Globus pallidus (tissue), 1 donor: ENCODE measurements at places on chromosomes 11 and 22.
A peak's percentile ranks its signal among the peaks of the same experiment; 100 is the strongest.

DNA sequence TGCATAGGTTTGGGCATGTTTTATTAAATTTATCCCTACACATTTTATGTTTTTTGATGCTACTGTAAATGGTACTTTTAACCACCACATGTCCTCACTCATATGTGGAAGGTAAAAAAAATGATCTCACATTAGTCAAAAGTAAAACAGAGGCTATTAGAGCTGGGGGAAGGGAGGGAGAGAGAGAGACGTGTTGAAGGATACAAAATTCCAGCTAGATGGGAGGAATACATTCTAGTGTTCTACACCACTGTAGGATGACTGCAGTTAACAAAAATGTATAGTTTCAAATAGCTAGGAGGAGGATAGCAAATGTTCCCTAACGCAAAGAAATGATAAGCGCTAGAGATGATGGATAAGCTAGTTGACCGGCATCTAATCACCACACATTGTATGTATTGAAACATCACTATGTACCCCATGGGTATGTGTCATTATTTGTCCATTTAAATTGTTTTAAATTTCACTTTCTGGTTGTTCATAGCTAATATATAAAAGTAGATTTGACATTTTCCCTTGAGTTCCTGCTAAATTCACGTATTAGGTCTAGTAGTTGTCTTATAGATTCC lies 9.9 kb upstream of the GNB1L start:
- DNase-seq, result no peak

GRCh38 chr11:1242289-1242688 lies 19.4 kb downstream of the MUC5B start:
- no peak for DNase-seq

DNA sequence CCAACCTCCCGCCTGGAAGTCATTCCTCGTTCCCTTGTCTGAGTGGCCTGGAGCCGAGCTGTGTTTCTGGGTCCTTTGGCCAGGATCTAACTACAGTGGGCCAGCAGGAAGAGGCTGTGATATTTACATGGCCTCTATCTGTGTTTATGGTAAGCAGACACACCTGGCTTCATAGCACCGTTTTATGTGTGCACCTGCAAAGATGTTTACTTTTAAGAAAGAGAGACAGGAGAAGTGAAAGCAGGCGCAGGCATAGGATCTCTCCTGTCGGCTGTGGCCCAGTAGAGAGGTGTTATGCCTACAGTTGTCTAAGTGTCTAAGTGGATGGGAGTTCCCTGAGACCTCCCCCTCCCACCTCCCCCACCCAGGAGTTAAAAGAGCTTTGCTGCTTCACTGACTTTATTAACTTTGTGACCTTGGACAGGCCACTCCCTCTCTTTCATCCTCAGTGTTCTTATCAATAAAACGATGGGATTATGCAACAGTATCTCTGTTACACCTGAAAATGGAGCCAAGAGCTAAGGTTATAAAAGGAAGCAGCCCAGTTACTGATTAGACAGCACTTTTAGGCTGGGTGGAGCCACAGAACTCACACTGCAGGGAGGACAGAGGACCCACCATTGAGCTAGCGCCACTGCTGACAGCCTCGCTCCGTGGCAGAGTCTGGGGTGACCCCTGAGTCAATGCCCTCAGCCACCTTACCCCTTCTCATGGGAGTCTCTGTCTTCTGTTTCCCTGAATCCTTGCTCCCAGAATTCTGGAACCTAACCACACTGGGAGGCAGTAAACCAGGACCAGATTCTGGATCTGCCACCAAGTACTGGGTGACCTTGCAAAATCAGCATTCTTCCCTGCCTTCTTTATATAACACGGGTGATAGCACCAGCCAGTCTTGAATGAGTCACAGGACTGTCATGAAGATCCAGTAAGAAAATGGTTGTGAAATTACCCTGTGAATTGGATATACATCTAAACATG lies 22.0 kb downstream of the ST14 start:
- no peak for DNase-seq

GRCh38 chr11:59841514-59841913 lies 3.8 kb downstream of the CBLIF start:
- no peak for DNase-seq

DNA sequence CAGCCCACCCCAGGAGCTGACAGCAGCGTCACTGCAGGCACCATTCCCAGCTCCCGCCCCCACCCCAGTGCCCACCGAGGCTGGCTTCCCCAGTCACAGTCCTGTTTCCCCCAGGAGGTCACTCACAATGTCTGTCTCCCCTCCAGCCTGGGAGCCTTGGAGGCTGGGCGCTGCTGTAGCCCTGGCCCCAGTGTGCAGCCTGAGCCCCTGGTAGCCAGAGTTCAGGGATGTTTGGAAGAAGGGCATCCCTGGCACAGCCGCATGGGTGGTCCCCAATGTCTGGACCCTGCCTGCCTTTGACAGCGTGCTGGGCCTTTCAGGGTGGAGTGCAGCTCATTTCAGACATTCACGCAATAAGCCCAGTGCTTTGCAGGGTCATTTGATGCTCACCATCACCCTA lies 4.3 kb downstream of the CAPN5 start:
- DNase-seq, result no peak

- no peak for DNase-seq
Observed at GRCh38 chr22:39418696-39419095, 19.1 kb downstream of the TAB1 start.

DNA sequence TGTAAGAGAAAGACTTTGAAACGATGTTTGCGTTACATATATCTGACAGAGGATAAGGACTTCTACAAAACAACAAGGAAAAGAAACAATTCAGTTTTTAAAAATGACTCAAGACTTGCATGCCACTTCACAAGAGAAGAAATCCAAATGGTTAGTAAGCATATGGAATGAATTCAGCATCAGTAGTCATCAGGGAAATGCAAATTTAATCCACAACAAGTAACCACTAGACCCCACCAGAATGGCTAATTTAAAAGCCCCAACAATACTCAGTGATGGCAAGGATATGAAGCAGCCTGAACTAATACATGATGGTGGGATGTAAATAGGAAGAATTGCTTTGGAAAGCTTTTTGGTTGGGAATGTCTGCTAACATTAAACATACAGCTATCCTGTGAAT lies 142.6 kb downstream of the ATXN10 start:
- DNase-seq, result no peak

GRCh38 chr11:113273720-113274119 lies 40.7 kb upstream of the TTC12 start:
- DNase-seq, result no peak

DNA sequence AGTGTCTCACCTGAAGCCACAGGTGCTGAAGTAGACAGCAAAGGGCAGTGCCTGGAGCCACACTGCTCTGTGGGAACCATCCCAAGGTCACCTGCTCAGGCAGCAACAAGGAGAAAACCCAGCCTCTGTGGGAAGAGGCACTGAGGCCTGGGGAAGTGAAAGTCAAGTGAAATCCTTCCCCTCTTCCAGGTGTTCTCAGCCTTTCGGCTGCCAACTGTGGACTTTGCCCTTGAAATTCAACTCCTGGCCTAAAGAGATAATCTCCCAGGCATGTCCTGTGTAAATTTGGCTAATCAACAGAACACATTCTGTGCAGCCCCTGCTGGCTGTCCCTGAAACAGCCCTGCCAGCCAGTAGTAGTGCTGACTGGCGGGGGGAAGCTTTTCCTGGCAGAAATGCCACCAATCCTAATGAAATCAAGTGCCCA lies 112.1 kb downstream of the RPL27A start:
- no peak for DNase-seq

DNA sequence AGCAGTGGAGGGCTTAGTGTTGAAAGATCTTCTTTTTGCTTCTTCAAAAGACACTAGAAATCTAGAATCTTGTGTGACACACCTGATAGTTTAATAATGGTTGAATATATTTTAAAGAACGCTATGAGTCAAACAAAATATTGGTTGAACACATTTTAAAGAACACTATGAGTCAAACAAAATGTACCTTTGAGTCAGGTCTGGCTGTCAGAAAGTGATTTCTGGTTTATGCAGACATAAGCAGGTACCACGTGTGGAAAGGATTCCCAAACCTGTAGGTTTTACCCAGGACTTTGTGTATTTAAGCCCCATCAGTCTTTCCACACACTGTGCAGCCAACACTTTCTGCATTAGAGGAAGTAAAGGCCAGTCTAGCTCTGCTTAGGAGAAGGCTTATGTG lies 366.7 kb upstream of the TENM4 start:
- DNase-seq, result no peak

GRCh38 chr11:80846442-80846841 lies 1405.6 kb upstream of the TENM4 start:
- no peak for DNase-seq

- DNase-seq, result peak; percentile 29
Observed at GRCh38 chr11:42779555-42779954, 532.2 kb upstream of the API5 start.

DNA sequence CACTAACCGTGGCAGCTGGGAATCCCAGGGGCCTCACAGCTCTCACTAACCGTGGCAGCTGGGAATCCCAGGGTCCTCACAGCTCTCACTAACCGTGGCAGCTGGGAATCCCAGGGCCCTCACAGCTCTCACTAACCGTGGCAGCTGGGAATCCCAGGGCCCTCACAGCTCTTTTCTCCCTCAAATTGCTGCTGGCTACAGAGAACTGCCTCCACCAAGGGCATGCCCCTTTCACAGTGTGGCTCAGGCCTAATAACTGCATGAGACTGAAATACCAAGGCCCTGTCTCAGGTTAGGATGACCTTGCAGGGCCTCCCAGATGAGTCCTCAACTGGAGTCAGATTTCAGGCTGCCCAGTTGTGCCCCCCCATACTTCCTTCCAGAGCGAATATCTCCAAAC lies 35.1 kb upstream of the GGTLC2 start:
- no peak for DNase-seq

DNA sequence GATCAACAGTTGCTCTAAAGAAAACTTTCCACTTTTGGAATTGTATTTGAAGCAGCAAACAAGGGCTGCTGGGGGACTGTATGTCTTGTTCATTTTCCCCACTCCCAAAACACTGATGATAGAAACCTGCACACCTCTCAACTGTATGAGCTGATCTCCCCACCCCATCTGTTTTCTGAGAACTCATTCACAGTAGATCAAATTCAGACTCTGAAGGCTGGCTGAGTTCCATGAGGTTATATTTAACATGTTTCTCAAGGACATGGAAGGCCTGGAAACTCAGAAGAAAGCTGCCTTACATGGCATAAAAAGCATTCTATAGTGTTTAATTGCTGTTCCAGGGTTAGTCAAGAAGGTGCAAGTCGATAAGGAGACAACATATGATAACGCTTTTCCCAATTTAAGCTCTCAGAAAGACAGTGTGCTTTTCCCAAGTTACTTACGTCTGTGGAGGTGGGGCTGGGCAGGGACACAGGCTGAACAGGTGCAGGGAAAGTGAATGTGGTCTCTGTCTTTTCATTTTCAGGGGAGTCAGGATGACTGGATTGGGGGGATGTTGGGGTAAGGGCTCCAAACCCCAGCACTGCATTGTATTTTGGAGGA lies 23.0 kb downstream of the LARGE2 start:
- no peak for DNase-seq

DNA sequence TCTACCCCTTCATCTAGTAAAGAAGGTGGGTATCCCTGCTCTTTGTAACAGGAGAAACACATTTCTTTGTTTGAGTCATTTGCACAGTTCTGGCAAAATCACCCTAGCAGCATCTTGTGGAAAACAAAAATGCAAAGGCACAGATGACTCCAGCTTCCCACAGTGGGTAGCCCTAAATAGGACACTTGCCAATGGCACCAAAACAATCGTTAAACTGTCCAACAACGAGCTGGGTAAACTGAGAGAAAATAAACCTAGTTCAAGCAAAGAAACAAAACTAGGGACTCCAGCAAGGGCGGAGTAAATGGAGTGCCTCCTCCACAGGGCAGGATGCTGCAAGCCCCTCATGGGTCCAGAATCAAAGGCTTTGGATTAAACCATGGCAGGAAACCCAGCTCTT lies 239.5 kb downstream of the NTM start:
- DNase-seq, result peak; percentile 71

- DNase-seq, result no peak
Observed at GRCh38 chr11:27719546-27719925, 19.3 kb upstream of the BDNF start.

GRCh38 chr11:117884994-117885393 lies 8.5 kb upstream of the FXYD6 start:
- no peak for DNase-seq
